Endothelial cell of umbilical vein (primary cell): ENCODE measurements at places on chromosomes 5 and 9. TPM values are rescaled to one million over a fixed set of nuclear protein-coding genes. Genes with fewer than 3 reads are reported as not detected.
A peak's percentile ranks its signal among the peaks of the same experiment; 100 is the strongest.

DNA sequence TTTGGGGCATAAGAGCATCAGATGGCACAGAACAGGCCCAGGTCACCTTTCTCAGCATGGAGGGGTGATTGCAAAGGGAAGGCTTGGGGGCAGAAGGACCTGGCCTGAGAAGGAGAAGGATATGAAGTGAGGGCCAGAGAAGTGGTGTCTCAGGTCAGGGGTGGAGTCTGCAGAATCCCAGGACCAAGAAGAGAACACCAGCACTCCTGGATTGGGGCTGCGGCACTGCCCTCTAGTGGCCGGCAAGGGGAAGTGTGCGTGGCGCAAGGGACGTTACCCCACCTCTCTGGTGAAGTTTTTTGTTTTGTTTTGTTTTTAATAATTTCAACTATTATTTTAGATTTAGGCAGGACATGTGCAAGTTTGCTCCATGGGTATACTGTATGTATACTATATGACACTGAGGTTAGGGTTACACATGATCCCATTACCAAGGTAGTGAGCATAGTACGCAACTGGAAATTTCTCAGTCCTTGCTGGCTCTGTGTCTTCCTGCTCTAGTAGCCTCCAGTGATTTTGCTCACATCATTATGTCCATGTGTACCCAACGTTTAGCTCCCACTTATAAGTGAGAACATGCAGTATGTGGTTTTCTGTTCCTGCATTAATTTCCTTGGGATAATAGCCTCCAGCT, 1548.6 kb downstream of the EFNA5 start:
- H3K27ac ChIP-seq = no peak overlapping the region
- no peaks in the 10 kb centered on the region for H3K27me3 ChIP-seq
- no peaks in the 10 kb centered on the region for H3K4me1 ChIP-seq

GRCh38 chr9:72362118-72362531, 2.9 kb downstream of the ZFAND5 start:
- peak overlapping the region; percentile 56 for H3K4me3 ChIP-seq
- H3K36me3 ChIP-seq = peaks cover 28% of the 10 kb centered on the region
- peak; percentile 42 for DNase-seq
- H3K4me1 ChIP-seq = peaks cover 36% of the 10 kb centered on the region
- peak overlapping the region; percentile 93 for H3K27ac ChIP-seq

The FAM151B gene
- 0.64 and 0.91 TPM in 2 replicates for polyA plus RNA-seq

The RICTOR gene
- 7.0 and 9.2 TPM in 2 replicates for polyA plus RNA-seq
